Suppressor macrophage treated with lipopolysaccharide for 1 hour (primary cell): ENCODE measurements at places on chromosomes 5 and 9.

- DNase-seq = no peak
Observed at GRCh38 chr5:150239099-150239793, 49.4 kb downstream of the SLC6A7 start.

DNA sequence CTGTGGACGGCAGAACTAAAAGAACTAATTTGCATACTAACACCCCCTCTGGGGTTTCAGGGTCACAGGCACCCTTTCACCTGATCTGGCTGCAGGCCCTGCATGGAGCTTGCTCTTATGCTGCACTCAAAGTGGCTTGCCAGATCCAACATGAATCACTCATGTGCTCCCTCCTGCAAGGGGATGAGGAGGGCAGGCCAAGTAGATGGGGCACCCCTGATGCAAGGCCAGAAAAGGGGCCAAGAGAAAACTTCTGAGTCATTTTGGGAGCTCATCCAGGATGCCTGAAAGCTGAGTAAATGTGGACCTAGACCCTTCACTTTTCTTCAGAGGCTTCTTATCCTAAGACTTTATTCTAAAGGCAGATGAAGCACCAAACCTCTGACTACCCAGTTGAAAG is 558.5 kb upstream of the PTGER4 start:
- no peak for DNase-seq

DNA sequence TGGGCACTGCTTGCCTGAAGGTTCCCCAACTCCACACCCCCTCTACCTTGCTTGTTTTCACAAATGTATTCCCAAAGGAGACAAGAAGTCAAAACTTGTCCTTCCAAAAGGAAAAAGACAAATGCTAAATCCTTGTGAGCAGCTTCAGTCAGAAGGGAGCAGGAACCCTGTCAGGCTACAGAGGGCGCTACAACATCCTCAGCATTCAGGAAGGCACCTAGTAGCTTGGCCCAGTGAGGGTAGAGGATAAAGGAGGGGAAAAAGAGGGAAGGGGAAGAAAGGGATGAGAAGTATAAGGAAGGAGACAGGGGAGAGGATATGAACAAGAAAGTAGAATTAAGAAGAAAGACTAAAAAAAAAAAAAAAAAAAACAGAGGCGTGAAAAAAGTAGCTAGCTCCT is 97.5 kb downstream of the MLLT3 start:
- DNase-seq = no peak

DNA sequence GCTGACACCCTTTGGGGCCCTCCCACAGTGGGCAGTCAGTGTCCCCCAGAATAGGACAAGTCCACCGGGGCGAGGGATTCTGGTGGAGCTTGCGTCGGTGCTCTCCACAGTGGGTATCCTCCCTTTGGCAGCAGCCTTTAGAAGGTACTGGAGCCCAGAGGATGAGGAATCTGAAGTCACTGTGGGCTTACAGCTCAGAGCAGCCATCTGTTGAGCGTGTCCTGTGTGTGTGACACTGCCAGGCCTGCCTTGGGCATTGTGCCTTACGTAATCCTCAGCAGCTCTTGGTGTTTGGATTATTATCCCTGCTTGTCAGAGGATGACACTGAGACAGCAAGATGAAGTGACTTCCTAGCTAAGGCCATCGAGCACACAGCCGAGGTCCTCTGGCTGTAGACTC is 12.6 kb downstream of the URM1 start:
- DNase-seq = no peak

GRCh38 chr5:112276991-112277390 is 142.1 kb downstream of the EPB41L4A start:
- DNase-seq = no peak

DNA sequence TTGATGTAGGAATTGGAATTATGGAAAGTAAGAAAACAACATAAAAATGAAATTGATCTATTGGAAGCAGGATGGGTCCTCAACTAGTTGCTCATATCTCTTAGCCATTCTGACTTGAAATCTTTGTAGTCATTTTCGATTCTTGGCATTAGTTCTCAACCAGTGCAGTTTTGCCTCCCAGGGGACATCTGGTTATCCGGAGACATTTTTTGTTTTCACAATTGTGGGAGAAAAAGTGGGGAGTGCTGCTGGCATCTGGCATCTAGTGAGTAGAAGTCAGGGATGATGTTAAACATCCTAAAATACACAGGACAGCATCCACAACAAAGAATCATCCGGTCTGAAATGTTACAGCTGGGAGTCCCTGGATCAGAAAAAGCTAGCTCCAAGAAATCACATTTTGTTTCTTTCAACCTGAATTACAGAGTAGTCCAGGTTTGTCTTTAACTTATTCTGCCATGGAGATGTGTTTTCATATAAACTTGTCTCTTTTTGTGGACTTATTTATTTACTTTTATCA is 74.9 kb downstream of the FBXL7 start:
- DNase-seq = no peak

- DNase-seq = no peak
Observed at GRCh38 chr9:122159925-122160246, 178 bp downstream of the MORN5 start.

- DNase-seq = no peak
Observed at GRCh38 chr5:138933522-138934290, 58.6 kb upstream of the LRRTM2 start.
